ENCODE measurements at places on chromosomes 12 and 14.

DNA sequence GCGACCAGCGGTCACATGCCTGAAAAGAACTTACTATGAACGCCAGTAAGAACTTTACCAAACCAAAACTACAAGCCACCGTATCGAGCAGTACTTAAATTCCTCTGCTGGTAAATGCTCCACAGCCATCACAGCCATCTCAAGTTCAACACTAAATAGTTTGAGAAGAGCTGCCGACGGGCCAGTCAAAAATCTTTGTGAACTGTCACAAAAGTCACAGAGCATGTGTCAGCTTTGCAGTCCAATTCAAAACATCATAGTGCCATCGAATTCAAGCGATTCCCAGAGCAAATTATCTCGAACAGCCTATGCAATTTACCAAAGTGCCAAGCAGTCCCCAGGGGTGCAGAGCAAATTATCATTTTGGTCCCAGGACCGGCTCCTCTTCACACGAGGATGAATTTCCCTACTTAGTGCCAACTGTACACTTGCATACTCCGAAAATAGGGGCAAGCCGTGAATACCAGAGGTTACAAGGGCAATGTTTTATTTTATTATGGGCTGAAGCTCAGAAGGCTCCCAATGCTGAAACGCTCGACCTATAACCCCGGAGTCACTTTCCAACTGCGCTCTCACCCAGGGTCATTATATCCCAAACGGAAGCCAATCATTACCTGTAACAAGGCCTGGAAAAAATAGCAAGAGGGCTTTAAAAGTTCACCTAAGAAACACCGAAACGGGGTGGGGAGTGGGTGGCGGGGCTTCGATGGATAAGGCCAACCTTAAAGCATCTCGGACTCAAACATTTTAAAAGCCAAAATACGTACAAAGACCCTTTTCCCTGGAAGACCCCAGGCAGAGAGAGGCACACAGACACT, 1.1 kb downstream of the LRP6 start:
- DNase-seq = peak; percentile 41

DNA sequence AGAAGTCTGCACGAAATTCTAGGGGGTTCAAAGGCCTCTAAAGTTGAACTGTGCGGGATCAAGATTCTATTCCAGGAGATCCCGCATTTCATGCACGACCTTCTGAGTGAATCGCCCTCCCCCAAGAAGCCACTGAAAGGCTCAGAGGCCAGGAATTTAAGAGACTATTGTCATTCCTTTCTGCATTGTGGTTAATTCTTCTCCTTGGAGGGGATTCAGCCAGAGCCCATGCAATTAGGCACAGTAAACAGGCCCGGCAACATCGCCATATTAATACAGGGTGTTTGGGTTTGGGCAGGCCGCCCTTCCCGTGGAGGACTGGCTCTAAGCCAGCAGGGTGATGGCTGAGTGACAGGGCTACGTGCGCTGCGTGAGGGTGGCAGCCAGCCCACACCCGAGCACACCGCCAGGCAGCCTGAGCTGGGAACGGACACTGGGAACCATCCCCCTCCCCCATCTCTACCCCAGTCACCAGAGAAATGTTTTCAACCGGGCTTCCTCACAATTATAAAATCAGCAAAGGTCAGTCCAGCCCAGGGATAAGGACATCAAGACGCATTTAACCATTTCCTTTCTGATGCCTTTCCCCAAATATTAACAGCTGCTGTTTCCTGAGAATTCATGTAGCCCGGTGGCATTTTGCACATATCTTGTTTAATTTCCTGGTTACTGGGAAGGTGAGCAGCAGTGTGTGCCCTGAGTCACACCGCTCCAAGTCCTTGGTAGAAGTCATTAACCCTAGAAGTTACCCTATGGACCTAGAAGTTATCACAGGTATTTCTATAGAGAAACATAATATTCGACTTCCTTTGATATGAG, 12.5 kb downstream of the EGLN3 start:
- DNase-seq = peak; percentile 92

- no peak for DNase-seq
Measured at GRCh38 chr14:68817506-68818212, 24.8 kb upstream of the ZFP36L1 start.

DNA sequence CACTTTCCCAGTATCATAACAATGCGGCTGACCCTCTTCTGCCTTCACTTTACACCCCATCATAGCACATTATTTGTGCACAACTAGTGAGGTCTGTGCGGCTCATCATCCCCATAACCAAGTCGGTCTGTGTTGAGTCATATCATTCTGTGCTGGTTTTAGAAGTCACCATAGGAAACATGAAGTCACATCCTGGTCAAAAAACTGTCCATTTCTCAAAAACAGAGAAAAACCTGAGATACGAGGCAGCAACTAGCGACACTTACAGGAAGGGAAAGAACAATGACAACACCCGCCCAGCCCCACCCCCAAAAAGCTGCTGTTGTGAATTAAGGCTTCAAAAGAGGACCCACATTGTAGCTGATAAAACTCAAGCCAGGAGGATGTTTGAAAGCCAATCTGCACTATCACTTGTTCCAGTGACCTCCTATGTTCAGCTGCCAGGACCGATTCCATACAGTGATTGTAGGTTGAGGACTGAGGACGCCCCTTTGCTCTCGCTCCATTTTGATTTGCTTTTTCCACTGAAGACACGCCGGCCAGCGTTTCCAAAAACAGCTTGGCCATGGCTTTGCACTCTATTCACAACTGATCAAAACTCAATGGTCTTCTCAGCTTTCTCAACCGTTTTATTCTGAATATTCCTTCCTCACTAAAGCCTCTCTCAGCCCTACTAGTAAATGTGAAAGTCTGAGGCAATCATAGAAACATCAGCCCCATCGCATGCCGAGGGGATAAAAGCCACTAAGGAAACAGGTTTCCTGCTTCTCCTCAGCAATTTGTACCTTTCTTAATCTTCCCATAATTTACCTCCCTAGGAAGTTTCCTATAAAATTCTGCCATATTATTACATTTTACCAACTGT, 87.5 kb downstream of the DUSP16 start:
- DNase-seq = no peak

- DNase-seq = peak; percentile 40
Measured at GRCh38 chr12:46265102-46265501, 3.7 kb downstream of the SLC38A1 start.

- no peak for DNase-seq
Measured at GRCh38 chr14:45258073-45258472, 5.1 kb upstream of the MIS18BP1 start.

- DNase-seq = no peak
Measured at GRCh38 chr14:92462568-92462967, 51.0 kb upstream of the RIN3 start.

GRCh38 chr12:71981149-71981548, 42.5 kb downstream of the TPH2 start:
- no peak for DNase-seq

DNA sequence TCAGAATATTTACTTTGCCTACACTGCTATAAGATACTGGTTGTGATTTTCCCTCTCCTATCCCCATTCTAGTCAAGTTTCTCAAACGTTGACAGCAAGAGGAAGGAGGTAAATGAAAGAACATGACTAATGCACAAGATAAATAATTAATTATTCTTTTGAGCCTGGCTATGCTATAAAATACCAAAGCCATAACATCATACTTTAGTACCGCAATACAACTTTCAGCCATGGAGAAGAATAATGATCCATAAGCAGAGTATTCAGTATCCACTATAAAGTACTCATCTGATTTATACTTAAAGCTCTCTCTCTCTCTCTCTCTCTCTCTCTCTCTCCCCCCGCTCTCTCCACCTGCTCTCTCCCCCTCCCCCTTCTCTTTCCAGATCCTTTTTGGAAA, 41.3 kb downstream of the TDG start:
- DNase-seq = peak; percentile 84

DNA sequence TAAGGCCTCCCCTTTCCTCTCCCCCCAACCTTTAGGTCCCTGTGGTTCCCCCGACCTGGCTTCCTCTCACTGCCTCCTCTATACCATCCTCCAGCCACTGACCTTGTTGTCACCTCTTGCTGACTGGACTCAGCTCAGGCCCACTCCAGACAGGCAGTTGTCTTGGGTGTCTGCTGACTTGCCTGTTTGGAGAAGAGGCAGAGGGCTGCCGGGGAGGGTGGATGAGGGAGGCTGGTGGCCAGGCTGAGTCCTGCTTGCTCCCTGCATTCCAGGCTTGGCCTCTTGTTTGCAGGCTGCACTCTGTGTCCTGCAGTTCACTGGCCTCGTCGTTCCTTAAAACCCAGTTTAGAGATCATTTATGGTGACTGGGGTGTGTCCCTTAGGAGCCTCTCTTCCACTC, 31.0 kb upstream of the RD3L start:
- no peak for DNase-seq

DNA sequence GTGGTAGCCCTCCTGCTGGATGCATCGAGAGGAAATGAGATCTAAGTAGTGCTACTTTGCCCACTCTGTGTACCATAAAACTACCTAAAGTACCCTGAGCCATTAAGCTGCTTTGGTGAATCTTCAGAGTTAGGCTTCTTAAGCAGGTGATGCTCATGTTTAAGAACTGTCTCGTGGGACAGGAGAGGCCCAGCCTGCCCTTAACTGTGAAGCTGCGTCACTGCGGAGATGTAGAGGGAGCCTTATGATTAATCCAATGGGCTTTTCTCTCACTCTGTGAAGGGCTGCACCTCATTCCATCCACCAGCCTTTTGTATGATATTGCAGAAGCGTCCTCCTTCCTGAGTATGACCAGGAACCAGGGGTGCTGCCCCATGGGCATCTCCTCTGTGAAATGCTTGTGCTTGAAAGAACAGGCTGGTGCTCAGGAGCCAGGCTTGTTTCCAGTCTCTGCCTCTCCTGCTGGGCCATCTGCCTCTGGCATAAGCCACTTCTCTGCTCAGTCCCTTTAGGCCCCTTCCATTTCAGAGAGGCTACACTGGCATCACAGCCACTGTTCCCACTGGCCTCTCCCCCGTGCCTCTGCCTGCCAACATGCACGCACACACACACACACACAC, 6.8 kb upstream of the CCDC177 start:
- no peak for DNase-seq

DNA sequence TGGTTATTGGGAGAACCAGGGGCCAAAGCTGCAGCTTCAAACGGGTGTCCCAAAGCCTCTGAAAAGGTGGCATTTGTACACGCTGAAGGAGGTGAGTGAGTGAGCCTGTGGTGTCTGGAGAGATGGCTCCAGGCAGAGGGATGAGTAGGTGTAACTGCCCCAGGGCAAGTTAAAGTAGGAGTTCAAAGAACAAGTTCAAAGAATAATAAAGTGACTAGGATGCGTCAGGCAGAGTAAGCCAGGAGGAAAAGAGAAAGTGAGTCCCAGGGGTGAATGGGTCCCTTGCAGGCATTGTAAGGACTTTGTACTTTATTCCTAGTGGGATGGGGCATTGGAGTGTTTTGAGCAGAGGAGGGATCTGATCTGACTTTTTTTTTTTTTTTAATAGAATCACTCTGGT, 201.4 kb upstream of the PWP1 start:
- DNase-seq = no peak

- DNase-seq = peak; percentile 77
Measured at GRCh38 chr12:12560587-12561370, 1.9 kb downstream of the DUSP16 start.

GRCh38 chr12:6062757-6063735, 61.4 kb downstream of the VWF start:
- peak; percentile 56 for DNase-seq

- no peak for DNase-seq
Measured at GRCh38 chr12:112107306-112108201, 1.0 kb downstream of the NAA25 start.

- no peak for DNase-seq
Measured at GRCh38 chr14:100884456-100884855, 19.1 kb downstream of the RTL1 start.

GRCh38 chr12:124506145-124506831, 61.1 kb downstream of the NCOR2 start:
- peak; percentile 38 for DNase-seq

- no peak for DNase-seq
Measured at GRCh38 chr14:70643967-70644366, 2.3 kb downstream of the TTC9 start.

DNA sequence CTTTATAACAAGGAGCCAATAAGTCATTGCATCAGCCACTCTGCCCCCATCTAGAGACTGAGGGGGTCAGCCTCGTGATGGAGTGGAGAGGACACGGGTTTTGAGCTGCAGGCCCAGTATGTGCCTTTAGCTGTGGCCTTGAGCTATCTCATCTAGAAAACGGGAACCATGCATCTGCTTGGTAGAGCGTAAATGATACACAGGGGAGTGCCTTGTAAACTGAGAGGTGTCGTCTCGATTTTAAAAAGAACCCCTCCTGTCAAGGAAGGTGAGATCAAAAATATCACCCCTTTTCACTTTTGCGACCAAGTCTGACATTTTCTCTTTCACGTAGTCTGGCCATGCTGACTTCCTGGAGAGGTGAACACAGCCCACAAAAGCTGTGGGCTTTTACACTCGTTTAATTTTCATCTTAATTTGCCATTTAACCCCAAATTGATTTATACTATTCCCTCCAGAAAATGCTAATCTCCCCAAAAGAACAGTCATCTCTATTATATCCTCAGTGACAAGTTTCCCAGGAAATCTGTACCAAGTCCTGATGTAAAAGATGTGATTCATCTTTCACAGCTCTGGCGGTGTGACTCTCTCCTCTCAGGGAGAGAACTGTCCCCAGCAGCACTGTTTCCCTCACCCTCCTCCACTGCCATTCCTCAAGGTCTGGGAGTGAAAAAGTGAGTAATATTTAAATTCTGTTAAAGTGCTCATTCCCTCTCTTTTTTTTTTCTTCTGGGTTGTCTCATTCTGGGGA, 30.6 kb downstream of the VCPKMT start:
- DNase-seq = peak; percentile 84

DNA sequence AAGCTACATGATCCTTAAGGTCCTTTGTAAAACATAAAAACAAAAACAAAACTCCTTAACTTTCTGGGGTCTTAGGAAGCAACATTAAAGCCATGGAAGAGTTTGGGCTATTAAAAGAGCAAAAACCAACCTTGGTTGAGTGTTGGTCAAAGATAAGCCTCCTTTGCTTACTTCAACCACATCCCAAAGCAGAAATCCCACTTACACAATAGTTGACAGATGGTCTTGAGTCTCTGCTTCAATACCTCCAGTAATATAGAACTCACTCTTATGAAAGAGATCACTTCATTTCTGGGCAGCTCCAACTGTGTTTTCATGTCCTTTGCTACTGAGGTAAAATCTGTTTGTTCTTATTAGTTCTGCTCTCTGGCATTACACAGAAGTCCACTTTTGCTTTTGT, 125.8 kb downstream of the SLC38A4 start:
- no peak for DNase-seq

DNA sequence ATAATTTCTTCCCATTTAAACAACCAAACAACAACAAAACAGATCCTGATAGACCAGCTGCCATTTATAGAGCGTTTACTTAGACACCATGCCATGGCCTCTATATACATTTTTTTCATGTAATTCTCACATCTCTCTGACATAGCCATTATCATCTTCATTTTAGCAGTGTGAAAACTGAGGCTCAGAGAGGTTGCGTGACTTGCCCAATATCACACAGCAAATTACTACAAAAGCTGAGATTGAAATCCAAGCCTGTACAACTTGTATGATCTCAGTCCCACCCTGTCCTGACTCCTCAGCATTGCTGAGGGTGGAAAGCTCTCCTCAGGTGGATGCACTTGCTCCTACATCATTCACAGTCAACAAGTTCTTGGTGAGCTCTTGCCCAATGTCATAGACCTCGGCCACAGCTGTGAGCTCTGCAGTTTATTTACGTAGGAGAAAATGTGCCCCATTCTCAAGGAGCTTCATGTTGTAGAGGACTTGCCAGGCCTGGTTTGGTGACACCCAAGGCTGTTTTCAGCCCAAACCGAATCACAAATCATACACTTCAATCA, 55.5 kb downstream of the CRACR2A start:
- DNase-seq = no peak

Measured in kidney tubule cell (primary cell).